ENCODE measurements at places on chromosomes 4 and X.
A peak's percentile ranks its signal among the peaks of the same experiment; 100 is the strongest.

DNA sequence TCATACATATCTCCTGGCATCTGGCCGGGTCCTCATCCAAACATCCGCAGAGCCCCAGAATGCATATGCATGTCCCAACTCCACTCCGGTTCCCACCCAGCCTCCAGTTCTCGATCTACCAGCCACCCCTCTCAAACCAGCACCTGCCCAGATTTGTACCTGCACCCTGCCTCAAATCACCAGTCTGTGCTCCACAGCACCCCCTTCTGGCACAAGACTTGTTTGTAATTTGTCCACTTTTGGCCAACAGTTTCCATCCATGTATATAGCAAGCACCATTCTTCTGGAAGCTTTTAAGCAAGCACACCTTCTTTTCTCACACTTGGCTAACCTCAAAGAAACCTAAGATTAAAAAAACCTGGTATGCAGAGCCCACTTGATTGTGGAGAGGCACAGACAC is 644.1 kb downstream of the MID1IP1 start:
- peak; percentile 39 for DNase-seq

- no peak for DNase-seq
Measured at GRCh38 chrX:54492340-54492739, 3.7 kb downstream of the FGD1 start.

DNA sequence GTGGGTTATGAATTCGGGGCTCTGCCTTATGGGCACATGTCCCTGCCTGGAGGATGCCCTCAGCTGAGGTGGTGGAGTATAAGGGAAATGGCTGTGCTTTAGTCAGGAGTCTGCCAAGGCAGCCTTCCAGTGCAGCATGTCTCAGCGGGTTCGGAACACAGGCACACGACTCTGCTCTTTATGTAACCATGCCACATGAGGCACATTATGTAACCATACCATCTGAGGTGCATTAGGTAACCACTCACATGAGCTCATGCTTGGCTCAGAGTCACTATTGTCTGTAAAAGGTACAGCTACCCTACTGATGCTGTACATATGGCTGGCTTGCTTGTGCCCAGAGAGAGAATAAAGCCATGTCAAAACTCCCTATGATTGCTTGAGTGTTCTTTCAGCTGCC is 723.6 kb downstream of the TRAM1L1 start:
- DNase-seq: no peak

DNA sequence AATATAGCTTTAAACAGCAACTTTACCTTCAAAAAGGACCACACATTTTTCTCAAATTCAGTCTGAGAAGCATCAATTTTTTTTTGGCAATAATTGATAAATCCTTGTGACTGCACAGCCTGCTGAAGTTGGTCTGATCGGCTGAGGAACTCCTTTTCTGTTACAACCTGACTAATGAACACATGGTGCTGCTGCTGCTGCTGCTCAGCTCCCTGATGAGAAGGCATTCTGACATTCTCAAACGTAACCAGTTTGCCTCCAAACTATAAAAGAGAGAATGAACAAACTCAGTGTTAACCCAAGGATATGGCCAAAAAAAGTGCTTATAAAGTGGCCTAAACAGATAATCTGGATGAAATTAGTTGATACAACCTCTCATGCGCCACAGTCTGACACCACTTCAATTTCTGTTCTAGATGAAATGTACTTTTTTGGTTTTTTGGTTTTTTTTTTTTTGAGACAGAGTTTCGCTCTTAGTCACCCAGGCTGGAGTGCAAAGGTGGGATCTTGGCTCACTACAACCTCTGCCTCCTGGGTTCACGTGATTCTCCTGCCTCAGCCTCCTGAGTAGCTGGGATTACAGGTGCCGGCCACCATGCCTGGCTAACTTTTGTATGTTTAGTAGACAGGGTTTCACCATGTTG is 26.5 kb downstream of the SEC31A start:
- DNase-seq: peak; percentile 35
